ENCODE measurements at places on chromosomes 2 and 18.

DNA sequence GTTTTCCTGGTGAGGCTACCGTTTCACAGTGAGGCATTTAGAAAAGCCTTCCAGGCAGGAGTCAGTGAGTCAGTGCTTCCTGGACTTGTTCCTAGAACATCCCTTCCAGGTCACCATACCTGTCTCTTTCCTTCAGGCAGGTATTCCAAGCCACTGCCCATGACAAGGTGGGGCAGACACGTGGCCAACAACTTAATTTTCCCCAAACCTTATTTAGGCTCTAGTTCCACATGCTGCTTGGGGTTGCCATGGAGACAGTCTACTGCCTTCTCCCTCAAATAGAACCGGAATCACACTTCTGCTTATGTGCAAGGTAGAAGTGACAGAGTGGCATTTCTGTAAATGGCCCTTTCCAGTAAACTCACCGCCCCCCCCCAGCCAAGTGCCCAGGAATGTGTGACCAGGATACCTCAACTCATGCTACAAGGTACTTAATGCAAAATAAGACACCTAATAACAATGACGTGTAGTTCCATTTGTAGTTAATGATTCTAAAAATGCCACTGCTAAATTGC lies 258.3 kb downstream of the PRKCE start:
- DNase-seq: no peak

DNA sequence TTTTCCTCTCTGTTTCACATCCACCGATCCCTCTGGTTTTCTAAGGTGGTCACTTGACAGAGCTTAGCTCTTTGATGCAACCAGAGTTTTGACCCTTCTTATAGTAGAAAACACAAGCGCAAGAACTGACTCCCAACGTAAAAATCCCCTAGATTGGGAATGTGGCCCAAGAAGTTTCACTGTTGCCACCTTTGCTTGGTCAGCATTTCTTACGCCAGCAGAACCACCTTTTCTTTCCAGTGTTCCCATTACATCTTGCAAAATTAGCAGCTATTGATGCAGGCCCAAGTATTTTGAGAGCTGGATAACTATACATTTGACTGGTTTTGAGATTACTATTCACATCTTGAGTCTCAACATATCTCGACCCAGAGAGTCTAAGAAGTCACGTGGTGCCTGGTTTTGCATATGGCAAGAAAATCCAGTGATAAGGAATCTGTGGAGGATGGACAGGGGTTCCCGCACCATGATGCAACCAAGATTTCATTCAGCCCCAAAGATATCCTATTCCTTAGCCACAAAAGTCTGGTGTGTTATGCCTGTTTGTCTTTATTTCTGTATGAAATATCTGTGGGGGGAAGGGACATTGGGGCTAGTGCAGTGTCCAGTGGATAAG lies 37.9 kb downstream of the FBLN7 start:
- no peak for DNase-seq

DNA sequence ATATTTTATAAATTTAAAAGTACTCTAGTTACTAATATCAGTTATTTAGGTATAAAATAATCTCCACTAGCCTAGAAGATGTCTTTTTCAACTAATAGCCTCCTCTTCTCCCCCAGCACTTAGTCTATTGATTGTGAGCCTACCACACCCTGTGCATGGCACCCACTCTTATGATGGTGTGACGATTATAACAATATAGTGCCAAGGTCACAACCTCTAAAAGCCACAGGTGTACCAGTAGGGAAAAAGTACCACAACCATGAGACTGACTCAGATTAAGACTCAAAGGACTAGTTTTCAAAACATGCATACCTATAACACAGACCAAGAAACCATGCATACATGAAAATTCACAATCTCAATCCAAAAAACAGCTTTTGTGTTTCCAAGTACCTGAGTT lies 27.6 kb downstream of the THADA start:
- DNase-seq: no peak

DNA sequence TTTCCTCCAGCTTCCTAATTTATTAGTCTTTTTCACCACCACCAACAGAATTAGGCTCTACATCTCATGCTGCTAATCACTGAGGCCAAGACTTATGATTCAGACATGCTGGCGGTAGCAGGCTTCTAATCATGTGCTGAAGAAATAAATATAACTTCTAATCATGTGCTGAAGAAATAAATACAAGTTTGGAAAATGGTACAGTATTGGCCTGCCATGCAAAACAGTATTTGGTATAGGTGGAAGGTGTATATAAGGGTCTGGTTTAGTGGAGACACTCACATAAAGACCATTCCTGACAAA lies 240.7 kb downstream of the TGIF1 start:
- DNase-seq: no peak

DNA sequence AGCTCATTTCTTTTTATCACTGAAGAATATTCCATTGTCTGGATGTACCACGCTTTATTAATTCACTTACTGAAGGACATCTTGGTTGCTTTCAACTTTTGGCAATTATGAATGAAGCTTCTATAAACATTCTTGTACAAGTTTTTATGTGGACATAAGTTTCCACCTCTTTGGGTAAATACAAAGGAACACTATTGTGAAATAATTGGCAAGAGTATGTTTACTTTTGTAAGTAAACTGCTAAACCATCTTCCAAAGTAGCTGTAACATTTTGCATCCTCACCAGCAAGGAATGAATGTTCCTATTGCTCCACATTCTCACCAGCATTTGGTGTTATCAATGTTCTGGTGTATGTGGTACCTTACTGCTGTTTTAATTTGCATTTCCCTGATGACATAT lies 15.8 kb upstream of the VWC2L start:
- DNase-seq: no peak

GRCh38 chr2:171206422-171207115 lies 45.9 kb upstream of the TLK1 start:
- no peak for DNase-seq

- DNase-seq: no peak
Measured at GRCh38 chr2:134181219-134181618, 72.7 kb upstream of the MGAT5 start.

DNA sequence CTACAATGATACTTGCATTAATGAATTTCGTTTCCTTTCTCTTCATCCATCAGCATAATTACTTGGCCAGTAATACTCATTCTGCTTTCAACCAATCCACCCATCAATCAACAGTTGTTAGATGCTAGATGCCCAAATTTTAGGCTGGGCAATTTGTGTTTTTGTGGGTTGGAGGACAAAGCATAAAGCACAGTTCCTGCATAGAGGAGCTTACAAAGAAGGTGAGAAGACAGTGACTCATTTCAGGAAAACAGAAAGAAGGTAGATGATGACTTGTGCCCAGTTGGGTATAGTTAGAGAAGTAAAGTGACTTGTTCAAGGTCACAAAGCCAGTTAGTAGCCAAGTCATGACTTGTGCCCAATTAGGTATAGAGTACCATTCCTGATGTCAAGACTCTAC lies 1186.8 kb upstream of the CELF4 start:
- DNase-seq: no peak

GRCh38 chr2:19120941-19121750 lies 237.3 kb downstream of the OSR1 start:
- DNase-seq: peak; percentile 45

DNA sequence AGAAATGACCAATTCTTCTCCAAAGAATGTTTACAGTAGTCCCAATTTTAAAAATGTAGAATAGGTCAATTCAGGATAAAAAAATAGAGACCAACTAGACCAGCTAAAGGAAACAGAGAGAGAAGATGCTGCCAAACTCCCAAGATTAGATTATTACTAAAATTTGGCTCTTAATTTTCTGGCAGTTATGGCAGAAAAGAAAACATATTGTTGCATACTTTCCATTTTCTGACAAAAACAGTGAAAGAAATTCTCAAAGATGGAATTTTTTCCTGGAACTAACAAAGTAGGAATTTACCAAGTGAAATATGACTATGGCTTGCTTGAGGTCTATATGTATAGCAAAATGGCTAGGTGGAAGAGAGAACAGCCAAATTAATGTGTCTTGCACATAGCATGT lies 138.3 kb upstream of the STK17B start:
- no peak for DNase-seq

GRCh38 chr18:63454497-63454896 lies 22.3 kb upstream of the SERPINB5 start:
- DNase-seq: no peak

- DNase-seq: no peak
Measured at GRCh38 chr2:193907561-193907960, 1712.8 kb upstream of the TMEFF2 start.
